ENCODE measurements at places on chromosomes 12 and 14. TPM values are rescaled to one million over a fixed set of nuclear protein-coding genes. Genes with fewer than 3 reads are reported as not detected.

The ALDH2 gene
- total RNA-seq, result 23.7 TPM

The RAB15 gene
- total RNA-seq, result 1.7 TPM

The OVCH1 gene
- under 0.01 TPM for total RNA-seq

The TMEM233 gene
- total RNA-seq, result 0.56 TPM

The ASB2 gene
- under 0.01 TPM for total RNA-seq

The ZC2HC1C gene
- 0.96 TPM for total RNA-seq

The RAB5B gene
- total RNA-seq, result 42.2 TPM

The OR6C6 gene
- not detected for total RNA-seq

The LRP1-AS gene
- not detected for total RNA-seq

The LEMD3 gene
- 27.4 TPM for total RNA-seq
